ENCODE measurements at places on chromosomes 2 and 18.

GRCh38 chr2:221635949-221636348 lies 63.8 kb upstream of the EPHA4 start:
- no peak overlapping the region for H3K27ac ChIP-seq
- H3K27me3 ChIP-seq, result no peaks in the 10 kb centered on the region
- DNase-seq, result no peak
- H3K36me3 ChIP-seq, result no peaks in the 10 kb centered on the region
- H3K4me1 ChIP-seq, result no peaks in the 10 kb centered on the region

DNA sequence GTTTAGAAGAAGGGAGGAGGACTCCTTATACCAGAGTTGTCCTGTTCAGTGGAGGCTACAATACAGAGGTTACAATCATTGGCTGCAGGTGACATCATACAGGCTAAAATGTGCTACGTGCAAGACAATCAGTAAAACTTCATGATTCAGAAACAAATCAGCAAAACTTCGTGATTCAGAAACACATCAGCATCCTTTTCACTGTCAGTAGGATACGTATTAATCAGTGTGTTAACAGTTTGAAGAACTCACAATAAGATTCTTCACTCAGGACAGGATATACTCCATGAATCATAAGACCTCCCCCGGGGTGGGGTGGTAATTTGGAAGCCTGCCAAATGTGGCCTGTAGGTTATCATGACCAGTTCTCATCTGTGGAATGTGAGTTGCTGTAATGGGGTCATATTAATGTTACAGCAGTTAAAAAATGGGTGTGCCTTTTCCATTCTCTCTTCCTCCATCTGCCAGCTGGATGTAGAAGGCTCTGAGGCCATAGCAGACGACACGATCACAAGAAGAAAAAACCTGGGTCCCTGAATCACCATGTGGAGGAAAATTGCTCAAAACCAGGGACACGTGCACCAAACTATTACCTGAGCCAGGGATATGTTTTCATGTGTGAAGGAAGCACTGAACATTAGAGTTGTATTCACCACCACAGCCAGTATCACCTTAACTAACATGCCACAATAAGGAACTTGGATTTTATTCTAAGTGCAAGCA lies 134.8 kb upstream of the CREB1 start:
- H3K4me1 ChIP-seq, result peaks cover 37% of the 10 kb centered on the region
- no peaks in the 10 kb centered on the region for H3K36me3 ChIP-seq
- H3K4me3 ChIP-seq, result no peak overlapping the region
- no peaks in the 10 kb centered on the region for H3K27me3 ChIP-seq

GRCh38 chr18:39846265-39846664 lies 2108.8 kb upstream of the PIK3C3 start:
- no peak overlapping the region for H3K27ac ChIP-seq
- H3K36me3 ChIP-seq, result no peaks in the 10 kb centered on the region
- DNase-seq, result peak; percentile 12

GRCh38 chr2:163466331-163467250 lies 269.2 kb downstream of the FIGN start:
- DNase-seq, result no peak
- peaks cover 4% of the 10 kb centered on the region for H3K27me3 ChIP-seq
- no peaks in the 10 kb centered on the region for H3K4me1 ChIP-seq

DNA sequence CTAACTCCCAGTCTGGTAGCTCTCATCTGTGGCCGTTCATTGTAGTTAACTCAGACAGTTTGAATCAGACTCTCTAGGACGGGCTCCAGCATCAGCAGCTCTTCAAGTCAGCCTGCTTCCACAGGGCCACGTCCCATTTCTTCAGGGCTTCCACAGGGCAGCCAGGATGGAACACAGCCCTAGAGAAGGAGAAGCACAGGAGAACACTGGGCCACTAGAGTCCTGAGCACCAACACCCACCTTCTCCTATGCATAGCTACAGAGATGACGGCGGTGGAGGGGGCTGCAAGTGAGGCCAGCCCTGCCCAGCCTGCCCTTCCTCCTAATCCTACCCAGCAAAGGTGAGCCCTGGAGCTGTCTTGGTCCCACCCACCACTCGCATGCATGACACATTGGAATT lies 10.2 kb upstream of the TEX261 start:
- H3K27ac ChIP-seq, result no peak overlapping the region
- no peaks in the 10 kb centered on the region for H3K36me3 ChIP-seq
- H3K4me1 ChIP-seq, result peaks cover 3% of the 10 kb centered on the region

- no peaks in the 10 kb centered on the region for H3K27me3 ChIP-seq
- H3K36me3 ChIP-seq, result 0 out of 2 replicates have a peak, but pooled peaks cover 5% of the 10 kb centered on the region
- H3K27ac ChIP-seq, result peak overlapping the region; percentile 16
Observed at GRCh38 chr2:73830871-73831401, 2.2 kb downstream of the STAMBP start.

- no peaks in the 10 kb centered on the region for H3K27me3 ChIP-seq
- no peak overlapping the region for H3K27ac ChIP-seq
- H3K36me3 ChIP-seq, result no peaks in the 10 kb centered on the region
- no peaks in the 10 kb centered on the region for H3K4me1 ChIP-seq
- H3K4me3 ChIP-seq, result no peak overlapping the region
Observed at GRCh38 chr2:237511433-237511832, 24.4 kb downstream of the MLPH start.

GRCh38 chr18:64707052-64707451 lies 558.2 kb upstream of the LINC00305 start:
- H3K27ac ChIP-seq, result no peak overlapping the region
- no peaks in the 10 kb centered on the region for H3K27me3 ChIP-seq
- H3K36me3 ChIP-seq, result no peaks in the 10 kb centered on the region
- DNase-seq, result no peak
- no peak overlapping the region for H3K4me3 ChIP-seq
- H3K4me1 ChIP-seq, result no peaks in the 10 kb centered on the region

- no peak for DNase-seq
- H3K27me3 ChIP-seq, result no peaks in the 10 kb centered on the region
- no peaks in the 10 kb centered on the region for H3K36me3 ChIP-seq
- H3K4me3 ChIP-seq, result no peak overlapping the region
- no peaks in the 10 kb centered on the region for H3K4me1 ChIP-seq
Observed at GRCh38 chr2:229237270-229237669, 33.8 kb downstream of the PID1 start.

GRCh38 chr2:47043891-47044239 lies 111.2 kb downstream of the STPG4 start:
- peak overlapping the region; percentile 93 for H3K27ac ChIP-seq
- H3K4me1 ChIP-seq, result peaks cover 35% of the 10 kb centered on the region
- H3K27me3 ChIP-seq, result no peaks in the 10 kb centered on the region
- H3K36me3 ChIP-seq, result peaks cover 23% of the 10 kb centered on the region

- no peak overlapping the region for H3K4me3 ChIP-seq
- peaks cover 22% of the 10 kb centered on the region for H3K4me1 ChIP-seq
- H3K36me3 ChIP-seq, result no peaks in the 10 kb centered on the region
- H3K27me3 ChIP-seq, result no peaks in the 10 kb centered on the region
Observed at GRCh38 chr18:55484773-55485172, 103.2 kb downstream of the TCF4 start.

GRCh38 chr2:167424803-167425755 lies 536.8 kb downstream of the XIRP2 start:
- no peak overlapping the region for H3K4me3 ChIP-seq
- no peak for DNase-seq
- H3K27me3 ChIP-seq, result no peaks in the 10 kb centered on the region
- H3K4me1 ChIP-seq, result no peaks in the 10 kb centered on the region
- no peak overlapping the region for H3K27ac ChIP-seq
- H3K36me3 ChIP-seq, result no peaks in the 10 kb centered on the region

DNA sequence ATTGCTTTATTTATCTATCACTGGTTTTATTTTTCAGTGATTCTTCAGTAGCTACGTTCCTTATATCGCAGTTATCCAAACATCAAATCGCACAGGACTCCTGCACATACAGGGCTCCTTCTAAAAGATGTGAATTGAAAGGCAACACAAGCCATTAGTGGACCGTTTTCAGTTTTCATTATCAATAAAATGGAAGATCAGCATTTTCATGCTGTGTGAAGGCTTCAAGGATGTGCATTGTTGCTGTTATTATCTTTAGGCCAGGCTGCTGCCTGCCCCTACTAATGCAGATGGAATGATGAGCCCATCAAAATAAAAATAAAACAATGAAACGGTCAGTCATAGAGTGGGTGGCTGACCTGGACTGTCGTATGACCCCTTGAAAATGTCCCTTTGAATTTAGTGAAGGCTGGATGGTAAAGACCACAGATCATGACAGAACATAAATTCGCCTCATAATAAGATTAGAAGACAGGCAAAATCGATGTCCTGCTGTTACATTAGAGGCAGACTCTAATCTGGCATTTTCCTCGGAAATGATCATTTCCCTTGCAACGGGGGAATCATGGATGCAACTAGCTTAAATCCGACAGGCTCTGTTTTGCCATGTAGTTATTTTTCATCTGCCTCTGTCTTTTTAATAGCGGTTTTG lies 32.9 kb downstream of the ITGB6 start:
- H3K36me3 ChIP-seq, result no peaks in the 10 kb centered on the region
- H3K4me3 ChIP-seq, result no peak overlapping the region
- no peaks in the 10 kb centered on the region for H3K27me3 ChIP-seq
- H3K4me1 ChIP-seq, result peaks cover 6% of the 10 kb centered on the region
- DNase-seq, result peak; percentile 20

DNA sequence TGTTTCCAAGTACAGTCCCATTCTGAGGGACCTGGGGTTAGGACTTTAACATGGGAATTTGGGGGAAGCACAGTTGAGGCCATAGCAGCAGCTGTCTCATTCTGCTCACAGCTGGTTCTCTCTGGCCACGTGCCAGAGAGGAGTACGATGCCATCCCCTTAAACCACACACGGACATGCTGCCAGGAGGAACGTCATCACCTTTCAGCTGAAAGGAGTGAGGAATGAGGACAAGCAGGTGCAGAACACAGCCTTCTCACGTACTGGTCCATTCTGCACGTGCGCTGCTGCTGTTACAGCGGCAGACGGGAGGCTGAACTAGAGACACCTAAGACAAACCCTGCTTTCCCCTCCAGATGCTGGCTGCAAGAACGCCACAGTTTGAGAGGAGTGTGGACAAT lies 33.5 kb downstream of the ODC1 start:
- no peaks in the 10 kb centered on the region for H3K36me3 ChIP-seq
- H3K4me1 ChIP-seq, result peaks cover 7% of the 10 kb centered on the region
- no peak for DNase-seq
- no peaks in the 10 kb centered on the region for H3K27me3 ChIP-seq
- no peak overlapping the region for H3K27ac ChIP-seq
- H3K4me3 ChIP-seq, result no peak overlapping the region

- H3K4me1 ChIP-seq, result no peaks in the 10 kb centered on the region
- no peak for DNase-seq
- H3K27me3 ChIP-seq, result no peaks in the 10 kb centered on the region
- no peak overlapping the region for H3K27ac ChIP-seq
- no peaks in the 10 kb centered on the region for H3K36me3 ChIP-seq
Observed at GRCh38 chr2:72992734-72993102, 75.4 kb downstream of the EMX1 start.

DNA sequence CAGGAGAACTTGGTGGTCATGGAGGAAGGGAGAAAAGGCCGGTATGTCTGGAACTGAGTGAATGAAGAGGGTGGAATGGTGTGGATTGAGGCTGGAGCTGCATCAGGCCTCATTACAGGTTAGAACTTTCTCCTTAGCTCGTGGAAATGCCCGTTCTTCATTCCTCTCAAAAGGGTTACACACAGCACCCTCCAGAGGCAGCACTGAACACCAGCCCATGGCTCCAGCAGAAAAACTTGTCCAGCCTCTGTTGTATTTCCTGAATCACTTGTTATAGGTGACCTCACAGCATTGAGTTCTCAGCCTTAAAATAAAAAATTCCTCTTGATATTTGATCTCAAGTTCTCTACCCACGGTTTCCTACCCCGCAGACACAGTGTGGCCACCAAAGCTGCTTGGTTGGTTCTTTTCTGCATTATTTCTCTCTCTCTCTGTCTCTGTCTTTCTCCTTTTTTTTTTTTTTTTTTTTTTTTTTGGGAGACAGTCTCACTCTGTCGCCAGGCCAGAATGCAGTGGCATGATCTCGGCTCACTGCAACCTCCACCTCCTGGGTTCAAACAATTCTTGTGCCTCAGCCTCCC lies 89.6 kb downstream of the ITGB1BP1 start:
- peaks cover 15% of the 10 kb centered on the region for H3K4me1 ChIP-seq
- peak; percentile 92 for DNase-seq
- H3K27me3 ChIP-seq, result no peaks in the 10 kb centered on the region
- H3K4me3 ChIP-seq, result no peak overlapping the region
- peaks cover 45% of the 10 kb centered on the region for H3K36me3 ChIP-seq
- H3K27ac ChIP-seq, result peak overlapping the region; percentile 30

DNA sequence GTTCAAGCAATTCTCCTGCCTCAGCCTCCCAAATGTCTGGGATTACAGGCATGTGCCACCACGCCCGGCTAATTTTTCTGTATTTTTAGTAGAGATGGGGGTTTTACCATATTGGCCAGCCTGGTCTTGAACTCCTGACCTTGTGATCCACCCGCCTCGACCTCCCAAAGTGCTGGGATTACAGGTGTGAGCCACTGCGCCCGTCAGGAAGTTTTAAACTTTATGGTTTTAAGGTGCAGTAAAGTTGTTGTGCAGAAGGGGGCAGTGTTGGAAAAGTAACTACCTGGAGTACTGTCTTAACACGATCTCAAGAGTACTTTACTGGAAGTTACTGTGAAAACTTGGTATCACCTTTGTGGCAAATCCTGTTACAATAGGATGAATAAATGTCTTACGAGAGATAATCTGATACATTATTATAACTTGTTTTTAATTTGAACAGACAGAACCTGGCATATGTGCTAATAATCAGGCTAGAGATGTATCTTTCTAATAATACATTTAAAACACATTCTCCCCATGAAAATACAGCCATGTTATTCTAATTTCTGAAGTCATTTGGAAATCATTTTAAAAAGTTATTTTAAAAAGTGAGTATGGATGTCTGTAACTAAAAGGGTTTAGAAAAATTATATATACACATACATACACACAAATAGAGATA lies 10.8 kb downstream of the SPDYA start:
- no peaks in the 10 kb centered on the region for H3K36me3 ChIP-seq
- H3K27me3 ChIP-seq, result no peaks in the 10 kb centered on the region
- no peak overlapping the region for H3K4me3 ChIP-seq
- H3K4me1 ChIP-seq, result no peaks in the 10 kb centered on the region
- peak; percentile 51 for DNase-seq

DNA sequence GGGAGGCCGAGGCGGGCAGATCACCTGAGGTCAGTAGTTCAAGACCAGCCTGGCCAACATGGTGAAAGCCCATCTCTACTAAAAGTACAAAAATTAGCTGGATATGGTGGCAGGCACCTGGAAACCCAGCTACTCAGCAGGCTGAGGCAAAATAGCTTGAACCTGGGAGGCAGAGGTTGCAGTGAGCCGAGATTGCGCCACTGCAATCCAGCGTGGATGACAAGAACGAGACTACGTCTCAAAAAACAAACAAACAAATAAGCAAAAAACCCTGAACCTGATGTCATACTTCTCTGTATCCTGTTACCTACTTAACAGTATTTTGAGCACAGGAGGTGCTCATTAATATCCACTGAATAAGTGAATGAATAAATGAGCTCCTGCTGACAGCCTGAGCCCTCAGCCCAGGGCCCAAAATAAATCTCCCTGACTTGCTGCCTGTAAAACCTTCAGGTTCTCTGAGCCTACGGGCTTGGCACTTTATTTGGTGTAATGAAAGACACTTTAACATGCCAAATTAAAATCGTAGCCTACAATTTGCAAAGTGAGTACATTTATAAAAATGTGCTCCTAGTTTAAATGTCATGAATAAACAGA lies 215.1 kb downstream of the ZNF385B start:
- H3K4me1 ChIP-seq, result no peaks in the 10 kb centered on the region
- no peak overlapping the region for H3K4me3 ChIP-seq
- H3K36me3 ChIP-seq, result no peaks in the 10 kb centered on the region
- no peak overlapping the region for H3K27ac ChIP-seq
- H3K27me3 ChIP-seq, result no peaks in the 10 kb centered on the region

GRCh38 chr2:10325278-10326145 lies 22.8 kb downstream of the HPCAL1 start:
- H3K27me3 ChIP-seq, result no peaks in the 10 kb centered on the region
- no peak for DNase-seq
- no peak overlapping the region for H3K4me3 ChIP-seq
- peaks cover 6% of the 10 kb centered on the region for H3K4me1 ChIP-seq
- no peak overlapping the region for H3K27ac ChIP-seq
- no peaks in the 10 kb centered on the region for H3K36me3 ChIP-seq
